ENCODE measurements at places on chromosomes 12 and 14.

DNA sequence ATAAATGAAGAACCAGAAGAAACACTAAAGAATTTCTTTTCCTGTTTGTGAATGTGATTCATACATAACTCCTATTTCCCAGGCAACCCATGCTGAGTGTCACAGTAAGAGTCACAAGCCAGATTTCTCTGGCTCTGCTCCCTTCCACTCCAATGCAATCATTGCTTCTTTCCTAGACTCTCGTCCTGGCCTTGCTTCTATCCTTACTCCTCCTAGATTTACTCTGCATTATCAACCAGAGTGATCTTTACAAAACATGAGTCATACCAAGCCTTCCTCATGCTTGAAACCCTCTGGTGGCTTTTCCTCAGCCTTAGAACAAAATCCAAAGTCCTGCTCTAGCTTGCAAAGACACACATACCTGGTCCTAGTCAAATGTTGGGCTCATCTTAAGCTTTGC lies 13.3 kb downstream of the IL22 start:
- DNase-seq, result no peak

DNA sequence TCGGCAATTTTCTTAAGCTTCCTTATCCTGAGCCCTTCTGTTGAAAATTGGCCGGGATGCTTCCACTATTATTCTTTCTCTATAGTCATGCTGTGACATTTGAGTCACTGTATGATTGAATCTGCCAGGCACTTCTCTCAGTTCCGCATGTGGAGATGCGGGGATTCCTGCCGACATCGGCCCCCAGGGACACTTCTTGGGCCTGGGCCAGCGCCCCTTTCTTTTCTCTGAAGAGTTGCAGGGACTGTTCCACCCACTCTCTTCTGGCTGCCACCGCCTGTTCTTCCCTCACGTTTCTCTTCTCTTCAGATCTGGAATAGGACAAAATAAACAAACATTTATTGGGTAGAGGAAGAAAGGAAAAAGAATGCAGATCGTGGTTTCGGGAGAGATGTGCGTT lies 310.1 kb downstream of the ETNK1 start:
- DNase-seq, result peak; percentile 36

GRCh38 chr12:53094394-53094787 lies 3.1 kb upstream of the IGFBP6 start:
- DNase-seq, result no peak

GRCh38 chr14:94051779-94052178 lies 25.6 kb downstream of the OTUB2 start:
- DNase-seq, result no peak

DNA sequence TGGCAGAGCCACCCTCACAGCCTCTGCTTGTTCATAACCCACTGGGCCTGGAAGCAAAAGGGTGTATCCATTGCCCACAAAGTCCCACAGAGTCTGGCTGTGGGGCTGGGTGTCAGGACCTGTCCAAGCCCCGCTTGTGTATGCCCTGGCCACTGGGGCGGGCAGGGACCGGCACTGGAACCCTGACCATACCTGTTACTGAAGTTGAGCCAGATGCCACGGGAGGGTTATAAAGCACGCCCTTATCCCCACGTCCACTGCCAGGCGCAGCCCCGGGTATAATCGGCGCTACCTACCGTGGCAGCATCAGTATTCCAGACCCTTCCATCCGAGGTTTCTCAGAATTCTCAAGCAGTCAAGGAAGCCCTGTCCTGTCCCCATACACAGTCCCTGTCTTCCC lies 40.8 kb downstream of the PHETA1 start:
- no peak for DNase-seq

DNA sequence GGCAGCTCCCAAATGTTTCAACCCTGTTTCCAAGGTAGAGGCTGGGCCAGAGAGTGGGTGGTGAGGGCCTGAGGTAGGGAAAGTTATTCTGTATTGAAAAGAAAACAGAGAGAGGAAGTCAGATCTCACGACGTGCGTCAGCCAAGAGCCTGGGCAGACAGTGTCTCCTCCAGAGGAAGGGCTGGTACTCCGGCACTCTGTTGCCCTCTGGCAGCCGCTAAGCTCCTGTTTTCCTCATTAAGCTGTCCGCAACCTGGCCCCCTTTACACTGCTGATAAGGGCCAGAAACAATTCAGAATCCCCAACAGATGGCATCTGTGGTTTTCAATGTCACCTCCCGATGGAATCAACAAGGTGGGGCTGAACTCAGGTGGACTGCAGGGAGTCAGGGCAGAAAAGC lies 26.0 kb upstream of the LTBP2 start:
- DNase-seq, result peak; percentile 74

DNA sequence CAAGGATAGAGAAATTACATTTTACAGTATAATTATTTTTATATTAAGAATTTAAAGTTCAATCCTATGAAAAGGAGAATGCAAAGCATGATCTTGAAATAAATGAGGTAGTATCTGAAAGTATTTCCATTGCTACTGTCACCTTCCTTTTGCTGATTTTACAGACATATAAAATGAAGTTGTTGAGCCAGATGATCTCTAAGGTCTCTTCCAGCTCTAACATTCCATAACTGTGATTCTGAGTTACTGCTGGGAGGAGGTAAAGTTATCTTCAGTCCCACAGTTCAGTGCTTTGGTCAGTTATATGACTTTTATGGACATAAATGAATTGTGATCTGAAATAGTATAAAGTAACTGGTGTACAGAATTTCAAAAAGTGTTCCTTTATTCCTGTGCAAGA lies 52.8 kb downstream of the SLC38A6 start:
- no peak for DNase-seq

DNA sequence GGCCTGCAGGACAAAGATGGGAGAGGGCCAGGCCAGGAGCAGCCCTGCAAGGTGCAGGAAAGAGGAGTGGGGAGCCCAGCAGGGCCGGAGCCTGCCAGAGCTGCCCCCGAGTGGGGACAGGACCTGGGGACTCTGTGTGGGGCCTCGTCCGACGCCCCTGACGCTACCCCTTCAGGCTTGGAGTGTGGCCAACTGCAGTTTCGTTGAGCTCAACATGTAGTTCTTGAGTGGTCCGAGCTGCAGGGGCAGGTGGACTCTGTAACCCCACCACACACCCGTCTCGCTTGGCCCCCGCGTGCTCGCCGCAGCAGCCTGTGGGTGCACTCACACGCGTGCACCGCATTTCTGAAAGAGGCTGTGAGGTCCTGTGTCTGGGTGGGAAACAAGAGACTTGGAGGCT lies 2.0 kb downstream of the ASPG start:
- DNase-seq, result no peak

DNA sequence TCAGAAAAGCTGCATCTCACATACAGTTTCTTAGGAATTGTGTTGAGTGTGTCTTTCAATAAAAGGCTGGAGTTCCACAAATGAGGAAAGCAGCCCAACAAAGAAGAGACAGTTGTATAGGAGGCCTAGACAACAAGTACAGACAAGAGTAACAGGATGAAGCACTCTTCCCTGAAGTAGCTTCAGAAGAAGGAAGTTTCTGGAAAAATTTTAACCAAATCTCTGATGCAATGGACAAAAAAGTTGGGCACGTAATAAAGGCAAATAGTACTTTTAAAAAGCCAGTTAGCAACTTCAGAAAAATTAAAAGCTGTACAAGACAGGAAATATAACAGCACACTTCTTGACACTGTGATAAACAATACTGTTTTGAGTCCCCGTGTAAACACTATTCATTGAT lies 134.1 kb upstream of the PLEKHG7 start:
- DNase-seq, result no peak

- no peak for DNase-seq
Measured at GRCh38 chr12:120719072-120719471, 6.6 kb upstream of the ACADS start.

GRCh38 chr14:94689218-94689984 lies 77.2 kb downstream of the SERPINA3 start:
- peak; percentile 95 for DNase-seq

- DNase-seq, result no peak
Measured at GRCh38 chr12:98983647-98984046, 338.6 kb downstream of the APAF1 start.

- no peak for DNase-seq
Measured at GRCh38 chr14:34766606-34767005, 52.2 kb upstream of the CFL2 start.

- no peak for DNase-seq
Measured at GRCh38 chr12:53425515-53426150, 2.0 kb downstream of the AMHR2 start.

DNA sequence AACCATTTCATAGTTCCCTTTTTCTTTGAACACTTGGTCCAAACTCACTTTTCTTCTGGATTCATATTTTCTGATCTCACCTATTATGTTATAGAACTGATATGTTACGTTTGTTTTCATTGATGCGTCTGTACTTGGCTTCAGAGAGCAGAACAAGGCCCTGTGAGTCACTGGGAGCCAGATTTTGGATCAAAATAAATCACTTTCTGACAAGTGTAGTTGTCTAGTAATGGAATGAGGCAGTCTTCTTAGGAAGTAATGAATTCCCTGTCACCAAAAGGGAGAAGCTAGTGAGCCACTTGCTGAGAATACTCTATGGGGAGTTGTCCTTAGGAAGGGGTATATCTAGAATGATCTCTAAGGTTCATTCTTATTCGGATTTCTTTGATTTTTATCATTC lies 10.2 kb downstream of the BICD1 start:
- no peak for DNase-seq

DNA sequence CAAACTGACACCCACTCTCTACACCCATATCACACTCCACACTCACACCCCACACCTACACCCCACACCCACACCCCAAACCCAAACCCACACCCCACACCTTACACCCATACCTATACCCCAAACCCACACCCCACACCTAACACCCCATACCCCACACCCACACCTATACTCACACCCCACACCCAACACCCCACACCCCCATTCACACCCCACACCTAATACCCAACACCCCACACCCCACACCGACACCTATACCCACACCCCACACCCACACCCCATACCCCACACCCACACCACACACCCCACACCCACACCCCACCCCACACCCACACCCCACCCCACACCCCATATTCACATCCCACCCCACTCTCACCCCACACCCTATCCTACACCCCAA lies 38.5 kb downstream of the TMEM120B start:
- no peak for DNase-seq

DNA sequence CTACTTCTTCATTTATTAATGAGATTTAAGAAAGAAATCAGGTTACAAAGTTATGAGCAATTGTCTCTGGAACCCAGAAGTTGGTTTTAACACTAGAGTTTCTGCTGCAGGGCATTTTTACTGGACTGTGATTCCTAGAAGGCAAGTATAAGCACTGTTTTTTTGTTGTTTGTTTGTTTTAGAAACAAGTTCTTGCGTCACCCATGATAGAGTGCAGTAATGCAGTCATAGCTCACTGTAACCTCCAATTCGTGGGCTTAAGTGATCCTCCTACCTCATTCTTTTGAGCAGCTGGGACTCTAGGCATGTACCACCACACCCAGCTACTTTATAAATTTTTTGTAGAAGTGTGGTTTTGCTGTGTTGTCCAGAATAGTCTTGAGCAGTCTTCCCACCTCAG lies 25.6 kb downstream of the RAP1B start:
- DNase-seq, result no peak

- no peak for DNase-seq
Measured at GRCh38 chr12:104910196-104910840, 47.8 kb downstream of the SLC41A2 start.

DNA sequence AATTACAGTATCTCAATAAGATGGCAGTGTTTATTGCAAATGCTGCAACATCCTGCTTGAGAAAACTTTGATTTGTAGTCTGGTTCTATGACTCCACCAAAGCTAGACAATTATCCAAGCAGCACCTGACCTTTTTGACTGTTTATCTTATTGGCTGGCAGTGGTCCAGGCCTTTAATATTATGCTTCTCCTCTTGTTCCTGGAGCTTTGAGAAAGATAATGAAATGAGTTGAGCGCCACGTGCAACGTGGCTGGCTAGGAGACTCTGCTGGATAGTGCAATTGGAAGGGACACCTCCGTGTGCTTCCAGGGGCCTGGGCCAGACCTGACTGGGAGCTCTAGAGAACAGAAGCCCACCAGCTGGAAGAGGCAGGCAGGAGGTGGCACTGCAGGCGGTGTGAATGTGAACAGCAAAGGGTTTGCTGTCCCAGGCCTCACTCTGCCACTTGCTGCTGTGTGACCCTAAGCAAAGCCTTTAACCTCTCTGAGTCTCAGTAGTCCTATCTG lies 349.3 kb downstream of the CACNA1C start:
- DNase-seq, result no peak

- DNase-seq, result no peak
Measured at GRCh38 chr12:125861299-125862281, 796.4 kb downstream of the AACS start.

DNA sequence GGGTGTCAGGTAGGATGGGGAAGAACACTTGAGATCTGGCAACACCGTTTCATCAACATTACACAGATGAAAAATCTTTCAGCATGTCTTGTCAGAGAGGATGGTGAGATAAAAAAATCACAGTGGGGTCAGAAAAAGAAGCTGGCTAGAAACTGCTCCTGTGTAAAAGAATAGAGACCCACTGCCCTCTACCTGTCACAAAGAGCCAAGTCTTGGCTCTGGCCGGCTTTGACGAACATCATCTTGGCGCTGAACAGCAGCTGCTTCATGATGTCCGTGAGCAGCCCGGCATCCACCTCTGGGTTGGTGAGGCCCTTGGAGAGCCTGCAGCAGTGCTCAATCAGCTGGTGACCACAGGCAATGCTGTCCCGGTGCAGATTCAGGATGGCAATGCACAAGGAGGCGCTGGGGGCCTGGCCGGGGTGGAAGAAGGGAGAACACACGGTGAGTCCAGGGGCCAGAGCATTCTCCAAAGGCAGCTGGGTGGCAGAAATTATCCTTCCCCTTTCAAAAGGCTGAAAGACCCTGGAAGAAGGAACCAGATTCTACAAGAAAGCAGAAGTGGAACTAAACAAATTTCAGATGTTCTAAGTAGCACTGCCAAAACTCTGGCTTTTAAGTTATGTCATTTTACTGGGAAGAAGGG lies 50.2 kb downstream of the ZFYVE26 start:
- no peak for DNase-seq

Data from D341Med (cell line).